Pancreas (tissue), 10 donors: ENCODE measurements at places on chromosomes 4 and X. TPM values are rescaled to one million over a fixed set of nuclear protein-coding genes. Genes with fewer than 3 reads are reported as not detected.
A peak's percentile ranks its signal among the peaks of the same experiment; 100 is the strongest.

- H3K27me3 ChIP-seq: no peaks in the 10 kb centered on the region
- H3K36me3 ChIP-seq: no peaks in the 10 kb centered on the region
- H3K4me3 ChIP-seq: no peak overlapping the region
- H3K4me1 ChIP-seq: peaks cover under 1% of the 10 kb centered on the region
These were observed 54.0 kb downstream of the TBC1D9 start for GRCh38 chr4:140702096-140702757.

DNA sequence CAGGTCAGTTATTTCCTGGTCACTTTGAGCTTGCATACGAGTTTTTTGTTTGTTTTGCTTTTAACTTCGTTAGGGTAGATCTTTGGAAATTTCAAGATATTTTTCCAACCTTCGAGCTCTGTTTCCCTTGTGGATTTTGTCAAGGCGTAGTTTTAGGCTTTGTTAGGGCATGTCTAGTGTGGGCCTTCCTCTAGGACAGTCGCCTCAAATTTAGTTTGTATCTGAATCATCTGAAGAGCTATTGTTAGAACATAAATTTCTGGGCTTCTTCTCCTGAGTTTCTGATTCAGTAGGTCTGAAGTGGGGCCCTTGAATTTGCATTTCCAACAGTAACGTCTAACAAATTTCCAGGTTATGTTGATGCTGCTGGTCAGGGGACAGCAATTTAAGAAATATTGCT is 48.8 kb upstream of the RBM47 start:
- no peaks in the 10 kb centered on the region for H3K36me3 ChIP-seq
- H3K4me1 ChIP-seq: no peaks in the 10 kb centered on the region
- no peak overlapping the region for H3K4me3 ChIP-seq
- DNase-seq: no peak

DNA sequence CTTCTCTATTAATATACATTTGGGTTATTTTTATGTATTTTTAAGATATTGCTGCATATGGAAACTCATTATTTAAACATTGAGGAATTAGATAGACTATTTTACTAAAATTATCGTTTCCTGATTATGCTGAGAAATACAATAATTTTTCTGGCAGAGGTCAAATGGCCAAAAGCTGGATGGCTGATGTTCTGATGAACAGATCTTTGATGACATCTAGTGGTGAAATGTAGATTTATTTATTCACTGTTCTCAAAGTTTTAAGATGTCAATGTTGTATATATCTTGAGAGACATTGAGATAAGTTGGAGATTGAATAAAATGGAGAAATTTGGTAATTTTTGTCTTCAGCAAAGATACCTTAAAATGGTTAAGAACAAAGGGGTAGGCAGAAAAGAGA is 96.2 kb downstream of the UGT8 start:
- no peak overlapping the region for H3K27ac ChIP-seq
- no peak for DNase-seq
- H3K4me3 ChIP-seq: no peak overlapping the region
- no peaks in the 10 kb centered on the region for H3K4me1 ChIP-seq

DNA sequence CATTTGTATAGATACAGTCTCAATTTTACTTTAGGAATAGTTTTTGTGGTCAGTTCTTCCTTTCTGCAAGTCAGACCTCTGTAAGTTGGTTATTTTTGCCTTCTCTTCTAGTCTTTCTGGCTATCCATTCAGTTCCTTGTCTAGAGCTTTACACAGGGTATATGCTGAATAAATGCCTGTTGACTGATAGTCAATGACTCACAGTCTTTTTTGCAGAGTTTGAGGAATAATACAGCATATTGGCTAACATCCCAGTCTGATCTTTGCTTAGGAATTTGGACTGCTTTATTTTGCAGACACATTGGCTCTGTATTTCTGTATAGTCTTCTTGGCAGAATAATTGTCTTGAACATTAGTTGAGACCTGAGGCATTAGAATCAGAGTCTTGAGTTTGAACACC is 132.4 kb downstream of the MAGEC1 start:
- no peaks in the 10 kb centered on the region for H3K4me1 ChIP-seq
- no peaks in the 10 kb centered on the region for H3K36me3 ChIP-seq
- no peak overlapping the region for H3K27ac ChIP-seq
- DNase-seq: no peak
- no peak overlapping the region for H3K4me3 ChIP-seq

DNA sequence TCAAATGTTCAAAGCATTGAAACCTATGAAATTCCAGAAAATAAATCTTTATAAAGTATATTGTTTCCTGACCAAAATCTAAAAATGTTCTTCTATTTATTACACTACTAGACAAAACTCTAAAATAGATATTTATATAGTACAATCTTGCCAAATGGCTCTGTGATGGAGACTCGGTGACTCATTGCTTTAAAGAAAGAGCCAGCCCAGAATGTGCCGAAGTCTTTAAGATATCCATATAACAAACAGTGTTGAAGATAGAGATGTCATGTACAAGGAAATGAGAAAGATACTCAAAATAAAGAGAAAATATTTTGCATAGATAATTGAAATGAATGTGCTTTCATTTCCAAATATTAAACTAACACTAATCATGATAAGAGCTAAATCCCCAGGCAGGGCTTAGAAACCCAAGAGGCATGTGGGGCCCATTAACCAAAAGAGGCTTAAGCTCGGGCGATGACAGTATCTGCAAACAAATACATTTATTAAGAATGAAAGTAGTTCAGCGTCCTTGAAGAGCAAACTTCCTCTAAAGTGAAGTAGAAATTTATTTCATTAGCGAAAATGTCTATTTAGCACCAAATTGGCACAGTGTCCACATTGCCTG is 102.1 kb upstream of the FAM9B start:
- no peaks in the 10 kb centered on the region for H3K4me1 ChIP-seq
- H3K36me3 ChIP-seq: no peaks in the 10 kb centered on the region
- DNase-seq: no peak

- no peaks in the 10 kb centered on the region for H3K36me3 ChIP-seq
- DNase-seq: peak; percentile 59
- no peak overlapping the region for H3K4me3 ChIP-seq
These were observed 39.5 kb downstream of the GPC4 start for GRCh38 chrX:133375615-133376340.

- no peak for DNase-seq
- H3K4me3 ChIP-seq: peak overlapping the region; percentile 6
- H3K36me3 ChIP-seq: no peaks in the 10 kb centered on the region
- no peaks in the 10 kb centered on the region for H3K4me1 ChIP-seq
- peak overlapping the region; percentile 65 for H3K27ac ChIP-seq
These were observed 4.2 kb upstream of the TMSB4X start for GRCh38 chrX:12970691-12971202.

DNA sequence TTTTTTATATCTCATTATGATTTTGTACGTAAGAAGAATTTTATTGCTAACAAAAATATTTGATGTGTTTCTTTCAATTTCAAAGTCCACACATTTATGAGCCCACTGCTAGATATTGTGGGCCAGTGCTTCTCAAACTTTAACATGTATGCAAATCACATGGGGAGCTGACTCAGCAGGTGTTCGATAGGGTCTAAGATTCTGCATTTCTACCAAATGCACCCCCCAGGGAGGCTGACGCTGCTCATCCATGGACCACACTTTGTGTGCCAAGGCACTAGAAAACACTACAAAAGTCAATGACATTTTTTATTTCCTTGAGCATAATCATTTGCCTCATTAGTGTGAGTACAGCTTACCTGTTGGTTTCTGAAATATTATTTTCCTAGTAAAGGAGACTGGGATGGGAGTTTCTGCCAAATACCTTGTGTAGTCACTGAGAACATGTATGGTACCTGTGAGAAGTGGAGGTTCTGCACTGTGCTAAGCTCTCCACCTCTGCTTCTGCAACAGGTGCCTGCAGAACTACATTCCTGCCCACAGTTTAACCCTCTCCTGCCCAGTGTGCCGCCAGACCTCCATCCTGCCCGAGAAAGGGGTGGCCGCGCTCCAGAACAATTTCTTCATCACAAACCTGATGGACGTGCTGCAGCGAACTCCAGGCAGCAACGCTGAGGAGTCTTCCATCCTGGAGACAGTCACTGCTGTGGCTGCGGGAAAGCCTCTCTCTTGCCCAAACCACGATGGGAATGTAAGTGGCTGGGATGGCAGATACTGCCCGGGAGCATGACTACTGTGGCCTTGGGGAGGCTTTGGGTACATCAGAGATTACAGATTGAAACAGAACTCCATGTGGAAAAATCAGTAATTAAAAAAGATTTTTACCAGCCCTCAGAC is 68.9 kb upstream of the MND1 start:
- no peak overlapping the region for H3K27ac ChIP-seq
- H3K4me3 ChIP-seq: no peak overlapping the region
- peaks cover 4% of the 10 kb centered on the region for H3K36me3 ChIP-seq
- H3K27me3 ChIP-seq: no peaks in the 10 kb centered on the region

- no peaks in the 10 kb centered on the region for H3K36me3 ChIP-seq
- peaks cover 22% of the 10 kb centered on the region for H3K27me3 ChIP-seq
- H3K4me3 ChIP-seq: no peak overlapping the region
- no peak for DNase-seq
These were observed 545.5 kb upstream of the HTR2C start for GRCh38 chrX:114038358-114038757.

DNA sequence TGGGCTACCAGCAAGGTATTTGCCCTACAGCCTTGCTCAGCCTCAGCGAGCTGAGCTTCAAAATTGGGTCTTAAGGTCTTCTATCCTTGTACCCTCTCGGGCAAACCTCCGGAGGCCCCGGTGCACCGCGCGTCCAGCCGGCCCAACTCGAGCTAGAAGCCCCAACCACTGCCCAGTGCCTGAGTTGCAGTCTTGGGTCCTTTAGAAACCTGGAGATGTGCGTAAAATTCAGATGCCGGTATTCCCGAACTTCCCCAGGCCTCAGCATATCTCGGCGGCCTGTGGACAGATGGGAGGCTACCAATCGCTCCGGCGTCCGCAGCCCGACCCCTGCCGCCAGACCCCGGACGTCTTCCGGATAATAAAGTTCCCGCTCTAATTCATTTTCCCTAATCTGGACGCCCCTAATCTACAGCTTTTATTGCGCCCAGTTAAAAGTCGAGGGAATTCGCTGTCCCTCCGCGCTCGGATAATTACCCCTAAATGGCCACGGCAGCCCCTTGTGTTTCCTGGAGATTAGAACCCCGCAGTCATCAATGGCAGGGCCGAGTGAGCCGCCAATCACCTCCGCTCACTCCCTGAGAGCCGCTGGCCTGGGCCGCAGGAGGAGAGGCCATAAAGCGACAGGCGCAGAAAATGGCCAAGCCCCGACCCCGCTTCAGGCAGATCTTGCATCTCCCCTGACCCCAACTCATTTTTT is 1.5 kb upstream of the MSX1 start:
- no peaks in the 10 kb centered on the region for H3K4me1 ChIP-seq
- no peaks in the 10 kb centered on the region for H3K27me3 ChIP-seq
- DNase-seq: no peak
- H3K27ac ChIP-seq: no peak overlapping the region
- no peak overlapping the region for H3K4me3 ChIP-seq
- no peaks in the 10 kb centered on the region for H3K36me3 ChIP-seq

DNA sequence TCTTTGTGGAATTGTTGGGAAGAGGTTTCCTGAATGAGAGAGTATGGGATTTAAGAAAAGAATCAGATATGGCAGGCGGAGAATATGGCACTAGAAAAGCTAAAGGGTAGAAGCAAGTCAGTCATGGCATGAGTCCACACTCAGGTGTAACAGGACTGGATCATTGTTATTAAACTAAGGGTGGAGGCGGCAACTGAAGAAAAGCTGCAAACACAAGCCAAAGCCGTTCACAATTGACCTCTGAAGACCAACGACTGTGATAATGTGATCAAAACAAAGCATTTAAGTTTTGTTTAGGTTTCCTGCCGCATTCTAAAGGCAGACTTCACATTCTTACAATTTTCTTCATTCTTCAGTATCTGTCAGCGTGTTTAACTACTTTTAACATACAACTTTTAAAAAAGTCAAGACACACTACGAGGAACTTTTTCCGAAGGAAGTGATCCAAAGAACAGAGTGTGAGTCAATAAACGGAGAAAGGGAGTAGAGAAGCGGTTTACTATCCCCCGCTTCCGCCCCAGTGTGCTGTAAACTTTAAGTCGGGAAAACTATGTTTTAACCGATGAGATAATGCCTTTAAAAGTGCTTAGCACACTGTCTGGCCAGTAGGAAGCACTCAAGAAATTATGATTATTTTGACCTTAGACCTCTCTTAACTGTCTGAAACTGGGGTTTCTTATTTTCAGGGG is 909 bp upstream of the SLAIN2 start:
- peak overlapping the region; percentile 97 for H3K27ac ChIP-seq
- peak overlapping the region; percentile 74 for H3K4me3 ChIP-seq
- no peaks in the 10 kb centered on the region for H3K27me3 ChIP-seq
- DNase-seq: no peak

DNA sequence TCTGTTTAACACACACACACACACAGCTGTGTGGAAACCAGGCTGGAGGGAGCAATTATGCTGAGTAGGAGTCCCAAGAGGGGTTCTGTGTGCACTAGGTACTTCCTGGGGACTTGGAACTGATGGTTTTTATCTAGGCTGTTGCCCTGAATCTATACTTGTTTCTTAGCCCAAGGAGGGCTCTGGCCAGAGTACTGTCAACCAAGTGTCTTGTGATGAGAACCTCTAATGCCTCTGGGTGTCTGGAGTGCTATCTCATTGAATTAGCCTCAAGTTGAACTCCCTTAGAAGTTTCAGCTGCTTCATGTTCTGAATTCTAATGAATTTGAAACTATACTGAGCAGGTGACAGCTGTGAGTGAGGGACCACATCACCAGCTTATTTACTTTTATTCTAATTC is 16.6 kb downstream of the ARHGAP24 start:
- H3K4me1 ChIP-seq: peaks cover 14% of the 10 kb centered on the region
- no peak for DNase-seq
- H3K27ac ChIP-seq: no peak overlapping the region
- H3K4me3 ChIP-seq: no peak overlapping the region
- H3K36me3 ChIP-seq: no peaks in the 10 kb centered on the region

DNA sequence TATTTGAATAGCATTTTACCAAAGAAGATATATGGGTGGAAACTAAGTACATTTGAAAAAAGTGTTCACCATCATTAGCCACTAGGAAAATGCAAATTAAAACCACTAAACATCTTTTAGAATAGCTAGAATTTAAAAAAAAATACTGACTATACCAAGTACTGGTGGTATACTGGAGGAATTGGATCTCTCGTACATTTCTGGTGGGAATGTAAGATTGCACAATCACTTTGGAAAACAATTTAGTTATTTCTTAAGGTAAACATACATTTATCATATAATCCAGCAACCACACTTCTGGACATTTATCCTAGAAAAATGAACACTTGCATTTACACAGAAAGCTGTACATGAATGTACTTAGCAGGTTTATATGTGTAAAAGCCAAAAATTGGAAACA is 303.5 kb downstream of the MID1IP1 start:
- H3K27me3 ChIP-seq: peaks cover 7% of the 10 kb centered on the region
- no peak overlapping the region for H3K27ac ChIP-seq
- DNase-seq: no peak
- H3K4me3 ChIP-seq: no peak overlapping the region
- H3K36me3 ChIP-seq: no peaks in the 10 kb centered on the region
- H3K4me1 ChIP-seq: no peaks in the 10 kb centered on the region

The SPINK2 gene
- 0.63 TPM for polyA plus RNA-seq

The COL4A6 gene
- 0.14 TPM for polyA plus RNA-seq

The SATL1 gene
- 0.05 TPM for polyA plus RNA-seq

The AVPR2 gene
- 1.3 TPM for polyA plus RNA-seq

The S100G gene
- not detected for polyA plus RNA-seq

The TRIM2 gene
- 11.0 TPM for polyA plus RNA-seq

The H2AZ1 gene
- 91.5 TPM for polyA plus RNA-seq

The ENPEP gene
- 3.1 TPM for polyA plus RNA-seq
